Midbrain (tissue), 1 donor: ENCODE measurements at places on chromosomes 2 and 18.
A peak's percentile ranks its signal among the peaks of the same experiment; 100 is the strongest.

DNA sequence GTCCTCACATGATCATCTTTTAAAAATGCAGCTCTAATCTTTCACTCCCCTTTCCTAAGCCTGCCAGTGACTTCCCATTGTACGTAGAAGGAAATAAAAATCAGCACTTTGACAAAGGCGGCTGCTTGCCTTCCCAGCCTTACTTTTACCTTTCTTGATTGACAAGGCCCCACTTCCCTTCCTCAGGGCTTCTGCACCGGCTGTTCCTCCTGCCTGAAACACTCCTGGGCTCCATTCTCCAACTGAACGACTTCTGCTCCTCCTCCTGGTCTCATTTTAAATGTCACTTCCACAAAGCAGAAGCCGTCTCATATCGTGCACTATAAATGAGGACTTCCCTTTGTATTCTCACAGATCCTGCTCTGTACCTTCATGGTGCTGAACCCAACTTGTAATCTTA is 56.1 kb downstream of the OSBPL6 start:
- DNase-seq, result no peak

GRCh38 chr18:24561369-24561965 is 101.0 kb downstream of the HRH4 start:
- no peak for DNase-seq

GRCh38 chr2:241844831-241845578 is 13.7 kb downstream of the PDCD1 start:
- DNase-seq, result no peak

- DNase-seq, result no peak
Observed at GRCh38 chr2:105780606-105781005, 35.9 kb downstream of the NCK2 start.

- peak; percentile 76 for DNase-seq
Observed at GRCh38 chr18:54392543-54393023, 34.9 kb downstream of the C18orf54 start.

GRCh38 chr2:97354576-97354975 is 235.1 kb downstream of the ANKRD36B start:
- no peak for DNase-seq

GRCh38 chr2:181185421-181185820 is 205.0 kb downstream of the UBE2E3 start:
- no peak for DNase-seq

DNA sequence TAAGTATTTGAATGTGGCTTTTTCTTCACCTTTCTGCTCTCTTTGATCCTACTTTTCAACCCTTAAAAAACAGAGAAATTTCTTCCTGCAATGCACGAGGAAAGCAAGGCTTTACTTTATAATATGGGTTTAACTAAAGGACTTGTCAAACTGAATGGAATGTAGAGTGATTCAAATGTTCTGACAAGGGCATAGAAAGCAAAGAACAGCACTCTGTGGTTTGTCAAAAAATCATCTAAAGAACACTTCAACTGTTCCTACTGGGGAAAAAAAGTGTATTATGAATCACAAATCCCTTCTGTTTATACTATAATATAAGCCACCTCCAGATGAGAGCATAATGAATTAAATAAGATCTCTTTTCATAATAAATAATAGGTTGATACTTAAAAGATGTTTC is 45.0 kb upstream of the RIT2 start:
- no peak for DNase-seq

DNA sequence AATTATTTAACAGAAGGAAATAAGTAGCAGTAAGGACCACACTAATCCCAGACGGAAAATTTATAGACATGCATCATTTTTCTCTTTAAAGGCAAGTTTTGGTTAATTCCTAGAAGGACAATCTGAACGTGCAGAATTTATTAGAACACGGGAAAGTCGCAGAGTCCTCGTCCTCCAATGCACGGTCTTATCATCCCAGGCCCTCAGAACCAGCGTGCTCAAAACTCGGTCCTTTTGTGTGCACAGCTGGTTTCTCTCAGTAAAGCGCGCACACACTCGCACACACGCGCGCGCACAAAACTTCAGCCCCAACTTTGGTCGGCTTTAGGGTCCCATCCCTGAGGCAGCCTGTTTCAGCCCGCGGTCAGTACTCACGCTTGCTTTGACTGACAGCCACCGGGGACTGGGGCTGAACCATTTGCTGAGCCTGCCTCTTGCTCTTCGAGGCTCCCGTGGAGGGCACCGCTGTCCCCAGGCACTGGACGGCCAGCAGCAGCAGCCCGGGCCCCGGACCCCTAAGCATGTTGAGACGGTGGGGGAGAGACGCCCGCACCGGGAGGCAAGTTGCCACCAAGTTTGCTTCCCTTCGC is 493 bp downstream of the FN1 start:
- DNase-seq, result peak; percentile 15

GRCh38 chr18:8882632-8883408 is 177.5 kb downstream of the MTCL1 start:
- no peak for DNase-seq

GRCh38 chr18:27922780-27923179 is 254.2 kb downstream of the CDH2 start:
- no peak for DNase-seq

DNA sequence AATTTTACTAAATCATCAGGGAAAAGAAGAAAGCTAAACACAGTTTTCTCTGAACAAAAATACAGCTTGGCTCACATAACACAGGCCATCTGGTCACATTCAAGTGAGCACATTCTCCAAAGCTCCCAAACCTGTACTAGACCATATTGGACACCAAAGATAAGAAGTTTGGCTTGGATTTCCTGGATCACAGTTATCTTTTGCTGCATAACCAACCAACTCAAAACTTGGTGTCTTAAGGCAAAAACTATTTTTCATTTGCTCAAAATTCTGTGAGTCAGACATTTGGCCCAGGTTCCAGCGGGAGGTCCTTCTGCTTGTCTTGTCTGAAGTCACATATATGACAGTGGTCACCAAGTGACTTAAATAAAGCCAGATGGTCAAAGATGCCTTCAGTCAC is 83.2 kb downstream of the GYPC start:
- no peak for DNase-seq

- peak; percentile 21 for DNase-seq
Observed at GRCh38 chr18:63823516-63824219, 48.5 kb downstream of the SERPINB7 start.

DNA sequence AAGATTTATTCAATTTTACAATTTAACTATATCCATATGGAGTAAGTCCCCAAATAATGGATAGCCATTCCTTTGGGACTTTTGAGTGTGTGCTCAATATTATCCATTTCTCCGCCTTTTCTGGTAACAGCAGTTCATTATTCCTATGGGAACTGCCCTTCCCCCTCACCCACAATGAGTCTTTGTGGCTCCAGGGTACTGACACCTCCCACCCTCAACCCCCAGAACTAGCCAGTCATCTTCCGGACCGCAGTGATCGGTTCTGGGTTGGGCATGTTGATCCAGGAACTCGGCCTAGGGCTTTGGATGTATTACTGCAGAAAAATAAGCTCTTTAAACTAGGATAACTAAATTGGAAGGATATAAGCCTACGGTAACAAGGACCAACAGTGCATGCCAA is 45.4 kb upstream of the CCDC150 start:
- peak; percentile 81 for DNase-seq

DNA sequence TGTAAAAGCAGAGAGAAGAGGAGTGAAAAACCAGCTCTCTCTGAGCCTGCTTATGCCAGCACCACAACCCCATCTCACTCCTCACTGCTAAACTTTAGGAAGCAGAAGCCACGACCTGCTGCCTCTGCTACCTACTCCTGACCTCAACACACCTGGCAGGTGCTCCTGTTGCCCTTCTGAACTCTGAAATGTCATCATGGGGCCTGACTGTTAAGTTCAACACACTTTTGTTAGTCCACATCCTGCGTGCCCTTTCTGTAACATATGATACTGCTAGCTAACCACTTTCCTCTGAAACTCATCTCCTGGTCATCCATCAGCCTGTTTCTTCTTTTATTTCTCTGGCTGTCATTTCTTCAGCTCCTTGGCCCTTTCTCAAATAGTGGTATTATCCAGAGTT is 118.1 kb downstream of the EPB41L3 start:
- no peak for DNase-seq

GRCh38 chr2:239401881-239402233 is 1.0 kb upstream of the HDAC4 start:
- DNase-seq, result peak; percentile 82

GRCh38 chr2:10161206-10161931 is 38.8 kb downstream of the RRM2 start:
- DNase-seq, result no peak

- DNase-seq, result no peak
Observed at GRCh38 chr2:108367561-108368175, 10.1 kb upstream of the SULT1C4 start.

GRCh38 chr18:12652861-12653401 is 5.0 kb downstream of the SPIRE1 start:
- DNase-seq, result peak; percentile 9

GRCh38 chr2:230537531-230537976 is 121.6 kb downstream of the SP100 start:
- no peak for DNase-seq

- no peak for DNase-seq
Observed at GRCh38 chr18:70397259-70397925, 108.5 kb downstream of the SOCS6 start.

DNA sequence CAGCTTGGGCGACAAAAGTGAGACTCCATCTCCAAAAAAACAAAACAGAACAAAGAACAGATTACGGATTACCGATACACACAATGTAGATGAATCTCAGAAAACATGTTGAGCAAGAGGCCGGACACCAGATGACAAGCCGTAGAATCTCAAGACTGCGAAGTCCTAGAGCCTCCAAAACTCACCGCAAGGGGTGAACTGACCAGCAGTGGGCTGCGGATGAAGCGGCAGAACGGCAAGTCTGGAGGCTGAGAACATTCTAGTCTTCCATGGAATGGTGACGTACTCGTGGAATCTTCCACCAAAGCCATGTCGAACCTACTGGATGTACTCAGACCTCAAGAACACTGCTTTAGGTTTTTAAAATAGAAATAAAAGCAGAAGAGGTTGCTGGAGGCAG is 198.8 kb downstream of the NDUFA10 start:
- no peak for DNase-seq

GRCh38 chr2:226037526-226037925 is 638.0 kb downstream of the NYAP2 start:
- no peak for DNase-seq

DNA sequence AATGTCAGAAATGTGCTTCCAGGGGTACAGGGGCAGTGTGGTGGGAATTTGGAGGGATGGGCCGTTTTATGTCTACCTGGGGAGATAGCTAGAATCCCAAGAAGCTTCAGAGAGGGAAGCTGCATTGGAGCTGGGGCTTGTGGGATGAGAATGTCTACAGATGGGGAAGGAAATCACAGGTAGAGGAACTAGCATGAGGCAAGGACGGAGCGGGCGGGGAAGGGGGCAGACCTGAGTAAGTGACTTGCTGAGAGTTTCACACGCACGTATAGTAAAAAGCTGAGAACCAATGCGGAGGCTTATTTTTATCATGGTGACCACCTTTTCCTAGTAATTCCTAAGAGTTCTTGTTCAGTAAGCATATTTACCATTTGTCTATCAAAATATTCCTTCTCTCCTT is 6.3 kb downstream of the C2orf80 start:
- DNase-seq, result no peak

DNA sequence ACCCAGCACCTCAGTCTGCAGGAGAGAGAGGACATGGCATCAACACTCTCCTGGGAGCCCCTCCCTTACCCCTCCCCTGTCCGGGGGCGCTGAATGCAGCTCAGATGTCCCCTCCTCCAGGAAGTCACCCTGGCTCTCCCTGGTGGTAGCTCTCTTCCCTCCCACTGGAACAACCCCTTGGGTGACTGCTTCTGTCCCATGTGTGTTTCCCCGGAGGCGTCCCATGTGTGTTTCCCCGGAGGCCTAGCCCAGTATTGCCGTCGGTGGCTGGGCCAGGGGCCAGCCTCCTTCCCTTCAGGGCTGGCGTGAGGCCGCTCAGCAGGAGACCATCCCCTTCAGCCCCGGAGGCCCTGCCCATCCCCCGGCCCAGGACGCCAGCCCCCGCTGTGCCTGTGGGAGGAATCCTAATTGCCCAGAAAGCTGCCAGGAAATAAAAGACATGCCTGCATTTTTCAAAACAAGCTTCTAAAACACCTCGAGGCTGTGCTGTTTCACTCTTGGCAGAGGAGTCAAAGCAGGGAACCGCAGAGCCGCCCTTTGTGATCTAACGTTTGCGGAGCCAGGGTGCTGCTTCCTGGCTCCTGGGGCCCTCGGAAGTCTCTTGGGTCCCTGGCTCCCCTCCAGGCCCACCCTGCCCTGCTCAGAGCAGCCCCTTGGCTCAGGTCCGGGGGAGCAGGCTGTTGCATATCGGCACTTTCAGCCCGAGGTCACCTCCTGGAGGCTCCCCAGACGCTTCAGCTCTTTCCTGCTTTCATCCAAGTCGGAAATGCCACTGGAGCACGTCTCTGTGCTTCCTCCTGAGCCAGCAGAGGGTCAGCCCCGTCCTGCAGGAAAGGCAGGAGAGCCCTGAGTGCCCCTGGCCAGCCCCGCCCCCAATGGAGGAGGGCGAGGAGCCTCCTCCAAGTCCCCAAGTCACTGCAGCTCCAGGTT is 11.4 kb downstream of the SNED1 start:
- DNase-seq, result peak; percentile 60

- DNase-seq, result no peak
Observed at GRCh38 chr18:2111456-2111855, 459.8 kb downstream of the METTL4 start.

GRCh38 chr2:219419331-219420197 is 1.4 kb downstream of the DES start:
- no peak for DNase-seq

- DNase-seq, result no peak
Observed at GRCh38 chr2:208315081-208315788, 49.2 kb downstream of the PIKFYVE start.

- no peak for DNase-seq
Observed at GRCh38 chr2:239293775-239294430, 106.9 kb downstream of the HDAC4 start.

- DNase-seq, result no peak
Observed at GRCh38 chr2:137262594-137262993, 497.2 kb downstream of the THSD7B start.

DNA sequence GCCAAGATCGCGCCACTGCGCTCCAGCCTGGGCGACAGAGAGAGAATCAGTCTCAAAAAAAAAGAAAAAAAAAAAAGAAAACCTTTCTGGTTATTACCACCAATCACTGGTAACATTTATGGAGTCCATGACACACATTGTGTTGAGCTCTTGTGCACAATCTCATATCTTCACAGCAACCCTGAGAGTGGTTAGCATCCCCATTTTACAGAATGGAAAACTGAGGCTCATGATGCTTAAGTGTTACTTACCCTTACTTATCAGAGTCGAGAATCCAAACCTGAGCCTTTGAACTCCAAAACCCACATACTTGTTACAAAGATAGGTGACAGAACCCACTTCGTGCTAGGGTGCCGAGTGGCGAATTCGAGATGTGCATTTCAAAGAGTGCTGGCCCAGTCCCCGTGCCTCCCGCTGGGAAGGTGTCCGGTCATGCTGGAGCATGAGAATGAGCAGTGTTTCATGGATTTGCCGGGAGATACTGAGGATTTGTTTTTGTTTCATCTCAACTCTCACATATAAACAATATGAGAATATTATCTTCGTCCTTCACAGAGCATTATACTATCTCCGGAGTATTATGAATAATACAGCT is 50.9 kb downstream of the CYP27C1 start:
- DNase-seq, result no peak

- DNase-seq, result no peak
Observed at GRCh38 chr2:207265869-207266268, 100.1 kb upstream of the KLF7 start.
